ENCODE measurements at places on chromosomes 16 and 17.

DNA sequence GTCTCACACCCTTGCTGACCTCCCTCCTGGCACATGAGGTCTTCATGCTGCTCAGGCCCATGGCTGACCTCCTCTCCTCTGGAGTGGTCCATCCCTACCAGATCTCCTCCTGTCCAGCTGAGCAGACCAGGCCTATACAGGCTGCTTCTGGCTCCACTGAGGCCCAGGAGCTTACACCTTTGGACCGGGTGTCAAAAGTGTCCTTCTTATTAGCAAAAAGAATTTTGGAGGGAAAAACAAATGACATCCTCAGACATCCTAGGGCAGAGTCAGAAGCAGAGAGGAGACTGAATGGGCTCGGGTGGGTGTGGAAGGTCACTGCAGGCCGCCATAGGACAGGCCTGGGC, 38.1 kb downstream of the WSB1 start:
- no peak for DNase-seq

DNA sequence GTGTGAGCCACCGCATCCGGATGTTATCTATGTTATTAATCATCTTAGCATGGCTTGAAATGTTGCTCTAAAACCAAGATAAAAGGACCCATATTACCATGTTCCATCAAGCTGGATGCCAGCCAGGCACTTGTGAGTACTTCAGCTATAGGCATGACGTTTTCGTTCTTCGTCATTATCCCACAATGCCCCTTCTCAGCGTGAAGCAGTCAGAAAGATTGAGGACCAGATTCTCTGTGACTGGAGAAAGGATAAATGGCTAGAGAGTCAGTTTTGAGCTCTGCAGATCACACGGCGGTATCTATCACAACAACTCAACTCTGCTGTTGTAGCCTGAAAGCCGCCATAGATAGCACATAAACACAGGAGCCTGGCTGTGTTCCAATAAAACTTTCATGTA, 29.8 kb upstream of the LCMT1 start:
- DNase-seq: no peak

DNA sequence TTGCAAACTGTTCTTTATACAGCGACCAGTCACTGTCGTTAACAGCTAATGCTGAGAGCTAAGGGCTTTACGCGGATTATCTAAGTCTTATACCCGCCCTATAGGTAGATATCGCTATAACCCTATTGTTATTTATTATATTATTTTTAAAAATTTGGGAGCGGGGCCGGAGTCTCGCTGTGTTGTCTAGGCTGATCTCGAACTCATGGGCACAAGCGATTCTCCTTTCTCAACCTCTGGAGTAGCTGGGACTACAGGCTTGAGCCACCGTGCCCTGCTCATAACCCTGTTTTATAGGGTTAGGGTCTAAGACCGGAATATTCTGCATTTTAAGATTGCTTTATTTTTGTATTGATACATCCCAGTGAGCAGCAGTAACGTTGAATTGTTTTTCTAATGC, 24.7 kb downstream of the DEF8 start:
- no peak for DNase-seq

- DNase-seq: no peak
These were observed 40.3 kb upstream of the ENPP7 start for GRCh38 chr17:79690466-79690865.

- DNase-seq: no peak
These were observed 16.1 kb upstream of the SSTR2 start for GRCh38 chr17:73148540-73149334.

DNA sequence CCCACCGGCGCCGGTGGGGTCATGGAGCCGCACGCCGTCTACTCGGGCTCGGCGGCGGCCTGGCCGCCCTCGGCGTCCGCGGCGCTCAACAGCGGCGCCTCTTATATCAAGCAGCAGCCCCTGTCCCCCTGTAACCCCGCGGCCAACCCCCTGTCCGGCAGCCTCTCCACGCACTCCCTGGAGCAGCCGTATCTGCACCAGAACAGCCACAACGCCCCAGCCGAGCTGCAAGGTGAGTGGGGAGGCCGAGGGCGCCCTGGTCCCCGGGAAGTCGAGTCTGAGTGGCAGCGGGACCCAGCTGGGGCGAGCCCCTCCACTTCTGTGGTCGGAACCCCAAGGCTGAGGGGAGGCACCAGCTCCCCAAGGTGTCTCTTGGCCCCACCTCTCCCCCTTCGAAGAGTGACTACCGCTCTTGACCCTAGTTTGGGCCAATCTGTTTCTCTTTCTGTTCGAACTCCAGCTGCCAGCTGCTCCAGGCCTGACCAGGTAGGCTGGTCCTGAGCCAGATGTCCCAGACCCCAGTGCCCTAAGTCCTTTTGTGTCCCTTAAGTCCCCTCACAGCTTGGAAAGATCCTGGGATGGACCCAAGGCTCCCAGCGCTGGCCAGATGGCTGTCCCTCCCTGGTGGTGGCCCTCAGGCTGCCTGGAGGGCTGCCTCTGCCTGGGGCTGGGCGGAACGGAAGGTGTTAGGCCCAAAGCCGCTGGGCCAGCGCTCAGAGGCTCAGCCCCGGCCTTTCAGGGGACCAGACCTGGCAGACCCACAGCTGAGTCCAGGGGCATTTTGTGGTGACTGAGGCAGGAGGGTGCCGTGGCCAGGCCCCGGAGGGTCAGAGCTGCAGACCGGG, 1.2 kb downstream of the FOXF1 start:
- no peak for DNase-seq

- no peak for DNase-seq
These were observed 107.1 kb downstream of the USP22 start for GRCh38 chr17:20935740-20936139.

DNA sequence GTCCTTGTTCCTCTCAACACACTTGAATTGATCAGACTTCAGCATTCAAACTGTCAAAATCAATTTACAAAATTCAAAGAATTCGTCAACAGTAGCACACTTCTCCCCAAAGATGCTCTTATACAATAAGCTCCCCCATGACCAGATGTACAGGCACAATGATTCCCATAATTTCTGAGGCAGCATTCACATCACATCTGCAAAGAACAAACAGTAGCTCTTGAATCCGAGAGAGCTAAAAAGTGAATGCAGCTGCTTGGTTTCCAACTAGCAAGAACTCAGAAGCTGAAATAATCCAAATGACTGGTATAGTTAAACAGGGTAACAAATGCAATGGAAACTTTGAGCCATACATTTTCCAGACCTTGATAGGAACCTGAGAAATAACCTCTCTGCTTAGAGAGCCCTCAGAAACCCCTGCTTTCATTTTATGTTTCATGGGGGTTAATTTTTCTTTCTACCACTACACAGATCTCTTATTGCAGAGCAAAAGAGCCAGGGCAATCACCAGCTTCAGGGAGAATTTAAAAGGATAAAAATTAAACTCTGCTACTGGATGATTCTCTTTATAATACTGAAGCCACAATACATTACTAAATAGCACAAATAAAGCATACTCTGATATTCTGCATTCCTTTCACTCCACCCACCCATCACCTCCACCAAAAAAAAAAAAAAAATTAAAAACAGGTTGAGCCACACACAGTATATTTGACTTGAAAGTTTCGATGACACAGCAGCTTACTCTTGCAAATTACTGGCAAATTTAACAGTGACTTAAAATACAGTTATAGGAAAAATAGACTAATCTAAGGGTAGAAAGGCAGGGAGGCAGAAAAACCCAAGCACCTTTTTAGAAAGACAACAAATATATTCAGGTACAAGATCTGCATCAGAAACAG, 23.1 kb upstream of the TMEM97 start:
- DNase-seq: no peak

Data from NCI-H1417 (cell line).